Stimulated activated CD8-positive, alpha-beta memory T cell treated with anti-CD3 and anti-CD28 coated beads, Interleukin-4, amount 100 ng/mL, for 24 hours (primary cell): ENCODE measurements at places on chromosomes 1 and 21.

DNA sequence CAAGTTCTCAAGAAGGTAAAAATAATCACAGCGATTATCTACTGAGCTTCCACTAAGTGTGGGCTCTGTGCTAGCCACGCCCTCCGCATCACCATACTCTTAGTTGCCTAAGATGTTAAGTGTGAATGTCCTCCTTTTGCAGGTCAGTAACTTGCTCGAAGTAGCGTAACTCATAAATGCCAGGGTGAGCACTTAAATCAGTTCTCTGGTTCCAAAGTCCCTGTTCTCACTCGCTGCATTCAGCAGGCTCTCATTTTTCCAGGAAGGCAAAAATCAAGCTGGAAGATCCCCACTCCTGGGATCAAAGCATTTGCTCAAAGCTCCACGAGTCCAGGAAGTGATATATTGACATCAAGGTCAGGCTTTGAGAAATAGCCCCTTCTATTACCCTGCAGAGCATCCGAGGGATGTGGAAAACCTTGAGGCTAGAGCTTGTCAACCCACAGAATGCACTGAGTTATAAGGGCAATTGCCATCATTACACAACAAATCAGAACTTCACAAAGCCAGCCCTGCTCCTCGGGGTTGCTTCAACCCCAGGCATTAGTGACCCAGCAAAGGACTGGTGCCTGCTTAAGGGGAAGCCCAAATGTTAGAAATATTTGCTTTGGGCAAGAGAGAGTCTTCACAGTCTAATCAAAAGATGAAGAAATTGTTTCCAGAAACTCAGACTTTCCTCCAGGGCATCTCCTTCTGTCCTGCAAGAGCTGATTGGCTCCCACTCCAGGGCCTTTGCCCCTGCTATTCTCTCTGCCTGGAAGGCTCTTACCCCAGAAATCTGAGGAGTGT is 19.5 kb downstream of the SLC30A1 start:
- DNase-seq: no peak

DNA sequence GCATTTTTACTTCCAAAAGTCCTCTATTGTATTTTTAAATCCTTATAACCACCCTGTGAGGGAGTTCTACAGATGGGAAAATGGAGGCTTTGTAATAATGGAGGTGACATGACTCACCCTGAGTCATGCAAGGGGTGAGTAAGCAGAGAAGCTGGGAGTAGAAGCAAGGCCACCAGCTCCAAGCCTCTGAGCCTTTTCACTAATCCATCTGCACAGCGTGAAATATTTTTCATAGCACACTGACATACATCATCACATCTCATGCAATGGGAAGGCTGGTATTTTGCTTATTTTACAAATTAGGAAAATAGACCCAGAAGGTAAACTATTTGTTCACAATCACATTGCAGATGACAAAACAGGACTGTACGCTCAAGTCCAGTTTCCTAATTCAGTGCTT is 96.9 kb downstream of the KCNH1 start:
- DNase-seq: no peak

GRCh38 chr1:205536759-205537361 is 32.4 kb downstream of the CDK18 start:
- DNase-seq: no peak

DNA sequence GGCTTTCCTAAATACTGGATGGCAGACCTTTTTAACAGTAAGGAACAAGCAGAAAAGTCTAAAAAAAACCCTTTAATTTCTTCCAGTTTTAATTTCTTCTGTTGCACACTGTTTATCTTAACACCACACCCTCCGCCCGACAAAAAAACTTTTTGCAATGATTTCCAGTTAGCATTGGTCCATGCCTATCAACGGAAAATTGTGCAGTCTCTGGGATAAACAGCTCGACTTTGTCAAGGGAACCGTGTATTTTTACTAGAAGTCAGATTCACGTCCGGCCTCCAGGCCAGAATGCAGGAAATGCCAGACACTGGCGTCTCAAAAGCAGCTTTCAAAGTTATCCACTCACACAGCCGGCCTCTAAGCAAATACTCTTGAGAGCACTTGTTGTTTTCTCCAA is 378 bp upstream of the NUP210L start:
- no peak for DNase-seq
